Activated naive CD8-positive, alpha-beta T cell treated with anti-CD3 and anti-CD28 coated beads, Interleukin-2, amount 50 U/mL, for 16 hours (primary cell): ENCODE measurements at places on chromosomes 1 and 21.

DNA sequence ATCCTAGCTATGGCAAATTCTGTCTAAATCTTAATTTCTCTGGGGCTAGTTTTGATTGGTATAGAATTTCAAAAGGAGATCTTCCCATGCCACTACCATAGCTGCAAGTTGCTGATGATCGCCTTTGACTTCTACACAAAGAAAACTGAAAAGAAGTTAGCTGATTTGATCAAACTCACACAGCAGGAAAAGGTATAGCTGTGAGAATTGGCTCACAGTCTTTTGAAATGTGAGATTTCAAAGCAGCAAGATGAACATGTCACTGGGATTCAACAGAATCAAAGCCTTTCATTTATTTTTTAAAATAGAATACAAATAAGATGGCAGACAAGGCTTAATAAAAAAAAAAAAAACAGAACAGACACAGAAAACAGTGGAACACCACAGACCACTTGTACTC is 7.5 kb upstream of the RGS1 start:
- no peak for DNase-seq

- DNase-seq: no peak
These were observed 3.6 kb downstream of the PERM1 start for GRCh38 chr1:978069-978834.

- DNase-seq: no peak
These were observed 96.1 kb downstream of the TEX35 start for GRCh38 chr1:178609015-178609414.

GRCh38 chr1:3910049-3910731 is 10.1 kb upstream of the C1orf174 start:
- DNase-seq: no peak

GRCh38 chr1:174764191-174764590 is 235.6 kb upstream of the CACYBP start:
- DNase-seq: no peak

GRCh38 chr1:193909406-193910082 is 723.1 kb upstream of the B3GALT2 start:
- DNase-seq: no peak

GRCh38 chr1:58574816-58575215 is 2.2 kb downstream of the TACSTD2 start:
- no peak for DNase-seq

DNA sequence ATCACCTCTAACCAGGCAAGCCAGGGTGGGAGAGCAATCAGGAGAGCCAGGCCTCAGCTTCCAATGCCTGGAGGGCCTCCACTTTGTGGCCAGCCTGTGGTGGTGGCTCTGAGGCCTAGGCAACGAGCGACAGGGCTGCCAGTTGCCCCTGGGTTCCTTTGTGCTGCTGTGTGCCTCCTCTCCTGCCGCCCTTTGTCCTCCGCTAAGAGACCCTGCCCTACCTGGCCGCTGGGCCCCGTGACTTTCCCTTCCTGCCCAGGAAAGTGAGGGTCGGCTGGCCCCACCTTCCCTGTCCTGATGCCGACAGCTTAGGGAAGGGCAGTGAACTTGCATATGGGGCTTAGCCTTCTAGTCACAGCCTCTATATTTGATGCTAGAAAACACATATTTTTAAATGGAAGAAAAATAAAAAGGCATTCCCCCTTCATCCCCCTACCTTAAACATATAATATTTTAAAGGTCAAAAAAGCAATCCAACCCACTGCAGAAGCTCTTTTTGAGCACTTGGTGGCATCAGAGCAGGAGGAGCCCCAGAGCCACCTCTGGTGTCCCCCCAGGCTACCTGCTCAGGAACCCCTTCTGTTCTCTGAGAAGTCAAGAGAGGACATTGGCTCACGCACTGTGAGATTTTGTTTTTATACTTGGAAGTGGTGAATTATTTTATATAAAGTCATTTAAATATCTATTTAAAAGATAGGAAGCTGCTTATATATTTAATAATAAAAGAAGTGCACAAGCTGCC is 19.8 kb downstream of the CSF1 start:
- no peak for DNase-seq

- no peak for DNase-seq
These were observed 138.8 kb downstream of the ROR1 start for GRCh38 chr1:63912643-63913042.

DNA sequence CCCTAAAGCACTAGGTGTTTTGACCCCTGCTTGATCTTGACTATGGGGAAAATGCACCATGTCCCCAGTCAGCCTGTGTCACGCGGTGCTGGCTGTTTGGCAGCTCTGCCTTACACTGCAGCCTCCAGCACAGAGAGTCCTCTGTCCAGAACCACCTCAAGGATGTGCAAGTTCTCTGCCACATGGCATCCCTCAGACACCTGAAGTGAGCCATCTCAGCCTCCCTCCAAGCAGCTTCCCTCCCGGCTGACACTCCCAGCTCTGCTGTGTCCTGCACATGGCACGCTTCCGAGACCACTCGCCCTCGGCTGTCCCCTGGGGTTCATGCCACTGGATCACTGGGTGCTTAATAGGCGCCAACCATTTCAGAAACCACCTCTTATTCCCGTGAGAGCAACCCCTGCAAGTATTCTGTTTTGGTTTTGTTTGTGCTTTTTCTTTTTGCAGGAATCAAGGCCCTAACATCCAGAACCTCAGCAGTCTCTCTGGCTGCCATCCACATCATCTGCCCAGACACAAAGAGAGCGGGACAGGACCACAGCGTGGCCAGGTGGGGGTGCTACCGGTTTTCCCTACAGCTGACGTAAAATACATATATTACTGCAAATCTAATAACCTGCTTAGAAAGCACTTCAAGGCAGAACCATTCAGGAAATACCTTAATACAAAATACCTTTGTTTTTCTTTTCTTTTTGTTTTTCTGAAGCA is 45.7 kb downstream of the CAPZB start:
- no peak for DNase-seq

GRCh38 chr1:223349241-223349640 is 14.7 kb downstream of the SUSD4 start:
- no peak for DNase-seq

DNA sequence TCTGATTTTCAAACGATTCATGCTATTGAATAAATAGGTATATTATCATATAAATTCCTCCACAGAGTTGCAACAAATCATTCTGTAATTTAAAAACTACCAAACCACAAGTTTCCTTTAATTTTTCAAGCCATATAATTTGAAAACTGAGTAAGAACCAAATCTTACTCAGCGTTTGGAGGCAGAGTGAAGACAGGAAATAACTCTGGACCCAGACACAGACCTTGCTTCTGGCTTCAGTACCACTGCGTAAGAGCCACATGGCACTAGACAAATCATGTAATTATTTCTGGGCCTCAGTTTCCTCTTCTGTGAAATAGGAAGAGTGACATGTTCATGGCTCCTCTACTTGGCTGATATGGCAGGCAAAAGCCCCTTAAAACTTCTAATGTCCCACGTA is 82.4 kb downstream of the SMYD2 start:
- no peak for DNase-seq

- no peak for DNase-seq
These were observed 14.0 kb downstream of the KDF1 start for GRCh38 chr1:26946270-26946669.

DNA sequence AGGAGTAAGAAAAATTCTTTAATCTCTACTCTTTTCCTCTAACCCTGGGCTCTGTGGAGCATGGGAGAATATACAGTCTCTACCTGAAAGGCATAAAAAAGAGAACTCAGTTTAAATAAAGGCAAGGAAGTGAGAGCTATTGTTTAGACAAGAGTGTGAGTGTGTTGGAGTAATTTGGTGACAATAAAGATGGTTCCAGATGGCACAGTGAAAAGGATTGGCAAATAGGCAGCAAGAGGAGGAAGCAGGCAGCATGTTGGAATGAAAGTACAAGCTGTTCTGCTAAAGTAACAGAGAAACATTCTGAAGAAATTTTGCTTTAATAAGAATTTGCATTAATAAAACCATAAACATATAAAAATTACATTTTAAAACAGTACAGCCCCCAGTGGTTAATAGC is 163.4 kb downstream of the DNM3 start:
- no peak for DNase-seq

GRCh38 chr1:39269791-39270342 is 65.4 kb downstream of the MACF1 start:
- DNase-seq: no peak

DNA sequence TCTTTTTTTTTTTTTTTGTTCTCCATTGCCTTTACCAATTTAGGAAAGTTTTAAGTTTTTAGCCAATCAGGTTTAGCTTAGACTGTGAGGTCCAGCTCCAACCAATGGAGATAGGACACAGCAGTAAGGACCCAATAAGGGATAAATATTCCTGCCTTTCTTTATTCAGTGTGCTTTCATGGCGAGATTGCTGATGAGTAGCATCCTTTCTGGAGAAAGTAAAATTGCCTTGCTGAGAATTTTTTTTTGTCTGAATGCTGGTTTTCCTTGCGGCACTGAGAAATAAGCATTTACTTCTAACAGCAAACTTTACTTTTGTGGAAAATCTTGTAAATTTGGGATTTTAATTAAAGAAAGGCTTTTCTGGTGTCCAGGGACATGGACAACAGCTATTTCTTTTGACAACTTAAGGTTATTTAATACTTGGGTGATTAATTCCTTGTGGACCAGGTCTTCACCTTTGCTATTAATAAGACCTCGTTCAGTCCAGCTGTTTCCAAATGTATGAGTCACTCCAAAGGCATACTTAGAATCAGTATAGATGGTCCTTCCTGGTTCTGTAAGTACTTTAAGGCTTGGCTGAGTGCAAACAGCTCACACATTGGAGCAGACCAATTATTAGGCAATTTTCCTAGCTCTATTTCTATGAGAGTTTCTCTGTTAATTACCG is 54.1 kb downstream of the SERINC2 start:
- DNase-seq: no peak

- DNase-seq: no peak
These were observed 3.4 kb downstream of the HENMT1 start for GRCh38 chr1:108657356-108658080.

DNA sequence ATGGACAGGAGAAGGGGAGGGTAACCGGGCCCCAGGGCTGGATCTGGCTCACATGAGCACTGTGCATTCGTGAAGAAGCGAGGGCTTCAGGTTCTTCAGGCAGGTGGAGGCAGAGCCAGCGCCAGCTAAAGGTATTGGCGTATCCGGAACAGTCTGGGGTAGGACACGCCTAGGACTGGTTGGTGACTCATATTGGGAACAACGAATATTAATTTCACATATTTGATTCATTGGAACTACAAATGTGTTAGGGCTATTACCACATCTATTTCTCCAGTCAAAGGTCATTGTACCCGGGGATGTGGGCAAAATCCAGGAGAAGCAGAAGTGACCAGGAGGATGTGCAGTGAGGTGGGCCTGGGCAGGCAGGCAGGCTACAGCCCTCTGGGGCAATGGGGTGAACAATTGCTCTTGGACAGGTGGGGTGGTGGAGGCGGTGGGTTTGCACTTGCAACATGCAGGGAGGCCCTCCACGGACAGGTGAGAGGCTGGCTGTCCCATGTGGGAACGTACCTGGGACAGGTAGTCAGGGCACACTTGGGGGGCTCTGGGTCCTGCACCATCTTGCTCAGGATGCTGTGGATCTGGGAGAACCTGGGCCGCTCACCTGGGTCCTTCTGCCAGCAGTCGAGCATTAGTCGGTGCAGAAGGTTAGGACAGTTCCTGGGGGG is 26.7 kb downstream of the CDCA8 start:
- no peak for DNase-seq

DNA sequence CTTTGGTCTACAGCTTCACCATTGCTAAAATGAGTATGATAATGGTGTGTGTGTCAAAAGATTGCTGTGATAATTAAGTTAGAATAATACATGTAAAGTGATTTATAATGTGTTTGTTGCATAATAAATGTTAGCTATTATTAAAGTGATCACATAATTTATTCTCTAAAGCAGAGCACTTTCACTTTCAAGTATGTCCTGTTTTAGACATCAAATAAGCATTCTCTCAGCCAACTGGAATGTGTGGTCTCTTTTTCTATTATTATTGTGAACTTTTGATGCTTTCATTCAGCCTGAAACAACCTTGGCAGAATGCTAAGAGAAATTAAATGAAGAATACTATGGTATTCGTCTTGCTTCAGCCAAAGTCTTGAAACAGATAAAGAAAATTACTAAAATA is 102.8 kb upstream of the COL11A1 start:
- DNase-seq: no peak

GRCh38 chr1:94962409-94963265 is 35.7 kb upstream of the CNN3 start:
- no peak for DNase-seq

DNA sequence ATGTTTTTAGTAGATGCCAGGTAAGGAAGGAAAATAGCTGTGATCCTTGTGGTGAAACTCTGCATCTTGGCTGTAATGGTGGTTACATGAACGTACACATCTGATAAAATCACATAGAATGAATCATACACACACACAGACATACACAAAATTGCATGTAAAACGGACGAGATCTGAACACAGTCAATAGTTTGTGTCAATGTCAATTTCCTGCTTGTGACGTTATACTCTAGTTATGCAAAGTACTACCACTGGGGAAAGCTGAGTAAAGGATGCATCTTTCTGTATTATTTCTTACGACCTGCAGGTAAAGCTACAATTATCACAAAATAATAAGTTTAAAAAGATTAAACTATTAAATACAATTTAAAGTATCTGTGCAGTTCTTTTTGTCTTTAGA is 493.7 kb upstream of the ZP4 start:
- DNase-seq: no peak

GRCh38 chr1:23273450-23274133 is 56.3 kb upstream of the HTR1D start:
- no peak for DNase-seq

DNA sequence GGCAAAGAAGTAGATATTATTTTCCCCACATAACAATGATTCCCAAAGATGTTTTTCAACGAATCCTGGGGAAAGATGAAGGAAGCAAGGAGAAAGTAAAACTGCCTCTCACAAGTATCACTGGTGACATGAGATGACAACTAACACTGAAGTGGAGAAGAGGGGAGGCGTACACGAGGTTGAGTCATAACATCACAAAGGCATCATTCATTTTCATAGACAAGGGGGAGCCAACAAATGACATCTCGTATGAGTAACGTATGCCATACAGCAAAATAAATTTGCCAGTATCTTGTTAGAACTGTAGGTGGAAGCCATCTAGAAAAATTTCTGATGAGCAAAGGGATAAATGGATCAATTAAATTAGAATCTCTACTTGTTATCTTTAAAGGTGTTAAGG is 56.6 kb downstream of the ATP1B1 start:
- no peak for DNase-seq

DNA sequence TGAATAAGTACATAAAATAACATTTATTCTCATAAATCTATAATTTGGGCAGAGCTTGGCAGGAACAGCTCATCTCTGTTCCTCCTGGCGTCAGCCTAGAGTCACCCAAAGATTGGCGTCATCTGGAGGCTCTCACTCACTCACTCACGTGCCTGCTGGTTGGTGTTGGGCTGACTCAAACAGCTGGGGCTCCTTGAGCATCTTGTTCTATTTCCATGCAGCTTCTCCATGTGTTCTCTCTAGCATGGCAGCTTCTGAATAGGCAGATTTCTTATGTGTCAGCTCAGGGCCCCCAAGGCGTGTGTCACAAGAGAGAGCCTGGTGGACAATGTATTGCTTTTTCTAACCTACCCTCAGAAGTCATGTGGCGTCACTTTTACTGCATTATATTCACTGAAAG is 70.6 kb upstream of the RAB3GAP2 start:
- DNase-seq: no peak
